Right kidney (tissue), 9 donors: ENCODE measurements at places on chromosomes 5 and 9.

DNA sequence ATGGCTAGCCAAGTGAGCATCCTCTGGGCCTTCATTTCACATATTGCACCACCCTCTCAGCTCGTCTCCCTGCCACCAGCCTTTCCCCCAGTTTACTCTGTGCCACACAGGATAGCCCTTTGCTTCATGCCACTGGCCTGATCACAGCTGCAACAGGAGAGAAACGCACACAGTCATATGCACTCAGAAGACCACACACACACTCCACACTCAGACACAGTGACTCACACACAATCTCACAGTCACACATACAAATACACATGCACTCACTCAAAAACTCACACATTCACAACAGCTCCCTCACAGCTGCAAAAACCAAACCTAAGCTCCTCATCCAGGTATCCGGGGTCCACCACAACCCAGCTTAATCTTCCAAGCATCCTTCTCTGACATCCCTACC, 38.7 kb downstream of the TTC39B start:
- no peak for DNase-seq

DNA sequence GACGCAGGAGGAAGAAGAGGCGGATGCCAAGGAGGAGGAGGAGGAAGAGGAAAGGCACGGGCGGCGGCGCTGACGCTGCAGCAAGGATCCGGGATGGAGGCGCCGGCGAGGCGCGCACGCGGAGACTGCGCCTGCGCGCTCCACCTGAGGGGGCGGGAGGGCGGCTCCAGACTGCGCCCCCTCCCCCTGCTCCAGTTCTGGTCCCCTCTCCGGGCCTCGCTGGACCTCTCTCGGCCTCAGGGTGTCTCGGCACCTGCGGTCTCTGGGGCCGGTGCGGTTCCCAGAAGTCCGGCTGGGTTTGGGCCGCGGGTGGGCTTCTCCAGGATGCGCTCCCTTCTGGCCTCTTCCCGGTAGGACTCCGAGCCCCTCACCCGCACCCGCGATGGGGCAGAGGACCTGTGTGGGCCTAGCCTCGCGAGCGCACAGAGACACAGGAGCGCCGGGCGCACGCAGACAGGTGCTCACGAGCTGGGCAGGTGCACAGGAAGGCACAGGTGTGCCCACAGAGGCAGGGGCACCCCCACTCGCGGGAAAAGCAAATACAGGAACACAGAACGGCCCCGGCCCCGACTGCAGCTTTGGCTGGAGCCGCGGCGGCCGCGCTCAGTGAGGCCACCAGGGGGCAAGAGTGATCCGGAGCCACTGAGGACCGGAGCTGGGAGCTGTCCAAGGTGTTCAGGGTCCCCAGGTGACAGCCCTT, at the start of gene NPDC1:
NPDC1 (minus strand) TSS at position 90 of the 700 bp plus-strand sequence. CDS start 188 bp downstream, outside the sequence.
- DNase-seq = peak; percentile 92

DNA sequence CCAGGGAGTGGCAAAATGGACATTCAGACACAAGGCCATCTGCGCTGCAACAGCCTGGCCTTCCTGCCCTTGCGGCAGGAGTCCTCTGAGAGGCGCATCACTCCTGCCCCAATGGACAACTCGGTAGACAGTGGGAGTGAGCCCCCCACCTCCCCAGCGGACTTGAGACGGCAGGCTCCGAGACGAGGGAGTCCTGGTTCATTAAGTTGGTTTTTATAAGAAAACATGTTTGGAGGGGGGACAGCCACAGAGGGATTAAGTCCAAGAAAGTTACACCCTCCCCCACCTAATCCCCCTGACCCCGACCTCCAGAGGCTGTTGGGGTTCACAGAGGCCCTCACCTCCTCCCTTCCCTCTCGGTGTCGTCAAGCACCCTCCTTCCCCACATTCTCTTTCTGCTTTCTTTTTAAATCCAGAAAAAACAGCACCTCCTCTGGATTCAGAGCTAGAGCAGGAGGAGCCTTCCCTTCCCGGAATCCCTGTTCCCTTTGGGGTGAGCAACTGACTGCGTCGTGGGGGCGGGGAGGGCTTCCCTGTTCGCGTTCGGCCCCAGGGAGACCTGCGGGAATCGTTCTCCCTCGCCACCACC, 1.8 kb upstream of the EGR1 start:
- DNase-seq = no peak

GRCh38 chr5:89904442-89904841, 505.1 kb downstream of the CETN3 start:
- no peak for DNase-seq

DNA sequence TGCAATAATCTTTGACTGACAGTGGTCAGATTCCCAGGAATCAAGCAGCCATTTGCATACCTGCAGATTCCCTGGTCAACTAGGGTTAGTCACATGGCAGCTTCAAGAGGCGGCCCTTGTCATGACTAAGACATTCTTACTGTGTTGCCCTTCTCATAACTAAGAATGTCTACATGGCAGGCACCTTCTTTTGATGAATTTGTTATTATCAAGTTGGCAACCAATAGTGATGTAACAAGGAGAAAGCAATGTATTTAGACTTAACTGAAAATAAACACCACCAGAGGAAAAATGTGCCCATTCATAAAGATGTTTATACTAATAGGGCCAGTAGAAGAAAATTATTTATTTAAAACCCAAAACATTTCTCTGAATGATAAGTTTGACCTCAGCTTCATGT, 215.6 kb downstream of the TLE1 start:
- DNase-seq = no peak

DNA sequence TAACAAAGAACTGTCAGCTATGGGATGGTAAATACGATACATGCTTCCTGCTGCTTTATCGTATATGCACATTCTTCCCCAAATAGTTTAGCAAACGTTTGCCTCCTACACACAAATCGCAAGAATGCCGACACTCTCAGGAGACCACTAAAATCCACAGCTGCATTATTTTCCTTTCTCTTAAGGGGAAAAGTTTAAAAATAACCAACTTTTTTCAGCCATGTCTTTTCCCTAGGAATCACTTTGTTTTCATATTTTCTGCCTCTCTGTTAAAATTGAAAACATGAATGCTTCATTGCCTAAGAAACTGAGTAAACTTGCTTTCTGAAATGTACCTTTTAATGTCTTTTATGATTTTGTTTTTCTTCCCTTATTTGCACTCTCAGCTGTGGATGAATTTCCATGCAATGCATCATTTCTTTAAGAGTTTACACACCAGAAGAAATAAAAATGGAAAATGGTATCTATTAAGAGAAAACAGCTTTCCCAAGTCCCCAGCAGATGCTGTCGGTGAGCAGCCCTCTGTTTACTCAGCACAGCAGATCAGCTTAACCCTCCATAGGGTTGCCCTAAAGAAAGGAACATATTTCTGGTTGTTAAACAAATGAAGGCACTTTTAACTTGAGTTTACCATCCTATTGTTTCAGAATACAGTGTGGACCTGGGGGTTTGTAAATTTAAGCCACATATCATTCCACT, 66.2 kb downstream of the IZUMO3 start:
- peak; percentile 19 for DNase-seq

DNA sequence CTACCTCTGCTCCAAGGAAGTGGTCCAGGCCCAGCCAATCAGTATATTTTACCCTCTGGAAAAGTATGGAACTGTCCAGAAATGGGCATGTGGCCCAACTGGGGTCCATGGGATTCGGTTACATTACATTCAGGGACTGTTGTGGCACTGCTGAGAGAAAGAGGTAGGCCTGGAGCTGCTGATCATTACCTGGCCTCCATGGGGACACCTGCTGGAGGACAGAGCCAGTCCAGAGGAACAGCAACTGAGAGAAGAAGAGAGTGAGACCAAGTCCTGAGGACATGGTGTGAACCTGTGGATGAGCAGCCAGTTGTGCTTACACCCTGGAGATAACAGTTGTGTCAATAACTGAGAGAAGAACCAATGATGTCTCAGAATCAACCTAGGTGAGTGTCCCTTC, 48.2 kb downstream of the HMHB1 start:
- no peak for DNase-seq

DNA sequence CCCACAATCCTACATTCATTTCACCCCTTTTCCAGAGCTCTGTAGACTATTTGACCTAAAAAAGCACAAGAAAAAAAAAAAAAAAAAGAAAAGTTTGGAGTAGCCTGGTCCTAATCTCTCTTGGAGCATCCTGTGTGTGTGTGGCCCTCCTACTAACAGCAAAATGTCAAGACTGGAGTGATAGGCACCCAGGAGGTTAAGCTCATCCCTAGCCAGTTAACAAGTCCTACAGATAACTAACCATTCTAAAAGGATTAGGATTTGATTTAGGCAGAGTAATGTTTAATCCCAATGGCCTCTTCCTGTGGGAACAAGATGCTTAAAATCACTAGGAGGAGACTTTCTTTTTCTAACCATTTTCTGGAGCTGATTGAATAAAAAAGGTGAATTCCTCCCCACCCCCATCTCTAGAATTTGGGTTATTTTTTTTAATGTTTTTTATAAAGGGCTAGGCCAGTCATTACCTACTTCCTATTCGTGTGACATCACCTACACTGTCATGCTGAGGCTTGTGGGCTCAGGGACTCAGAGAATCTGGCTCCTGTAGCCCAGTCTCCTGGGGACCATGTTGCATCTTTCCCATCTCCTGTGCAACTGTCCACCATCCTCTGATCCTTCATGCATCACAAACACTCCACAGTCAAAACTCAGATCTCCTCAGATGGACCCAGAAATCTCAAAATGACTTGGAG, 43.2 kb upstream of the NR3C1 start:
- no peak for DNase-seq

DNA sequence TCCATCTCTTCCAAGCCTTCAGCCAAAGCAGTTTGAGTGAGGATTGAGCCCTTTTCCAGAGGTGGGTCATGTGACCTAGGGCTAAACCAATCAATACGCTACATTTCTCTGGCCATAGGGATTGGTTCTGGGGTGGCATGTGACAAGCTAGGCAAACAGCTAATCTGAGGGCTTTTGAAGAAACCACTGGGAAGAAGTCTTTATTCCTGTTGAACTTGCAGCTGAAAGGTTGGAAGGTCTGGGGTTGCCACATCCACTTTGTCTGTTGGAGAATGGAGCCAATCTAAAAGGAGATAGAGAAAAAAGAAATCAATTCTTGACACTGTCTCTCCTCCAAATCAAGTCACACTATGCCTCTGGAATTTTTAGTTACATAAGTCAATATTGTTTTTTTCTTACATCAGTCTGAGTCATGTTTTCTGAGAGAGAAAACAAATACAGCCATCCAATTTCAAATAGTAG, 637.8 kb upstream of the WWC1 start:
- no peak for DNase-seq

- DNase-seq = no peak
Observed at GRCh38 chr5:115524199-115524847, 20.3 kb downstream of the FEM1C start.

DNA sequence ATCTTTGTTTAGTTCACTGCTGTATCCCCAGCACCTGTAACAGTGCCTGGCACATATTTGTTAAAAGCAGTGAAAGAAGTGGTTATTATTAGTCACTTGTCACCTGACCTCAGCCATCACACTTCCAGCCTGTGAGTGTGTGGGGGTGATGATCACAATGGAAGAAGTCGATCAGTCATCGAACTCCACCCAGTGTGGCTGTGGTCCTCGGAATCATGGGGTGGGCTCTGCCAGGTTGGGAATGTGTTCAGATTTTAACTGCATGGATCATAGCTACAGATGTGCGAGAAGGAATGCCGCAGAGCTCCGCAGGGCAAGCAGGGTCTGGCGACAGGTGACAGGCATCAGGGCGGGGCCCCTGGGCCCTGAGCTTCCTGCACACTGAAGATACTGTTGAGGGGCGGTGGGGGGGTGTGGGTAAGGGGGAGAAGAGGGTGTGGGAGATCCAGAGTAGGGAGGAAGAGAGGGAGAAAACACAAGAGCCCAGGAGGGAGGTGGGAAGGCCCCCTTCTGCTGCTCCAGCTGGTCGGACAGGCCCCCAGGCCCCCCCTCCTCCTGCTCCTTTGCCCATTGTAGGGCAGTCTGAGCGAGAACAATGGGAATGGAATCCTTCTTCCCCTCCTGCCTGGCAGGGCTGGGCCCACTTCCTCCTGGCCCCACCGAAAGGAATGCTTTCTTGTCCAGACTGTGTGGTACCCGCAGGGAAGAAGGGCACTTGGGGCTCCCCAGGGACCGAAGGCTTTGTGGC, 89.6 kb downstream of the SPRY4 start:
- no peak for DNase-seq

GRCh38 chr9:108078811-108079210, 589.2 kb upstream of the KLF4 start:
- DNase-seq = no peak

DNA sequence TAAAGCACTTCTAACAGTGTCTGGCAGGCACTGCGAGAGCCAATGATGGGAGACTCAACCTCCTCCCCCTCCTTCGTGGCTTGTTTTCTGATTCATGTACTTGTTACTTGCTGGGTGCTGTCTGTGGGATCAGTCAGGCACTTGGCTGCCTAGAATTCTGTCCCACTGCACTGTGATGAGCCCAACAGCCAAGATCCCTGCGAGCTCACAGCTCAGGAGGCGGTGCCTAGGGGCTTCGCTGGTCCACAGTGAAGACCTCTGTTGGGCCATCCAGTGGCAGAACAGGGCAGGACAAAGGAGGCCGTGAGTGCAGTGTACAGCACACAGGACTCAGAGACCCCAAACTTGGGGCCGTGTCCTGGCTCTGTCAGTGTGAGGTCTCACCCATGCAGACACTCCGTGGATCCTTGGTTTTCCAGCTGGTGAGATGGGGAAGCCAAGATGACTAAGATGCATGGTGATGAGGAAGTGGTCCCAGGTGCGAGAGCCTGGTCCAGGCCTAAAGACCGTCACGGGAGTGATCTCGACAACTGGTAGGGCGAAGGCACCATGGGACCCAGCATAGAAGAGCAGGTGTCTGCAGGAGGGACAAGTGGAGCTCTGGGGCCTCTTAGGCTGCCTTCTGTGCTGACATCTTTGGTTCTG, 19.5 kb downstream of the MYMK start:
- DNase-seq = peak; percentile 0

- no peak for DNase-seq
Observed at GRCh38 chr5:123940416-123940815, 428.4 kb downstream of the CSNK1G3 start.

DNA sequence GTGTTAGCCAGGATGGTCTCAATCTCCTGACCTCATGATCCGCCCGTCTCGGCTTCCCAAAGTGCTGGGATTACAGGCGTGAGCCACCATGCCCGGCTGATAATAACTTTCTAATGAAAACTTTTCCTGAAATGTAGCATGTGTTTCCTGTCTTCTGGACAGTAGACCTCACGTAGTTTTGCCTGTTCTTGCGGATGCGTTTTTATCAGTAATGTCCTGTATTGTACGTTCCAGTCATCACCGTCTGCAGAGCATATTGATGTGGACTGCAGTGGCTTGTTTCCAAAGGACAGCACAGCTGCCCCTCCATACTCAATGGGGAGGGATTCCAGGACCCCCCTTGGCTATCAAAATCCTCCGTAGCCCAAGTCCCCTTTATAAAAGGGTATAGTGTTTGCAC, 12.8 kb downstream of the EXOC3 start:
- DNase-seq = no peak

DNA sequence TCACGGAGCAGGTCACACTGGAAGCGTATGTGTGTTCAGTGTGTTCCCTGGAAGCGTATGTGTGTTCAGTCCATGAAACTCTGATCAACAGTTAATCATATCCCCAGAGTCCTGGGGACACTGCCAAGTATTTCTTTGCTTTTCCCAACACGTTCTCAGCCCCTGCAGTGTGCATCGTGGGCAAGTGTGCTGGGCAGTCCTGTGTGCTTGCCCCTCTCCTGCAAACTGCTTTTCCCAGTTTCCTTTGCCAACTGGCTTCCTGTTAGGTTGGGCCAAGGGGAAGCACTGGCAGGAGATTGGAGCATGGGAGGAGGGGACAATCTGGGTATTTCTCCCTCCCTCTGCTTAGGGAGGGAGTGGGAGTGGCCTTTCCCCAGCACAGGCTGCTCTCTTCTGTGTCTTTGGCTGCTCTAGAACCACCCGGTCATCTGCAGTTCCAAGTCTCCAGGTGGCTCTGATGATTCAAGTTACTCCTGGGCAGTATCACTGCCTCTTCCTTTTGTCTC, 36.8 kb upstream of the NEK6 start:
- no peak for DNase-seq

GRCh38 chr9:136741883-136742571, 713 bp downstream of the LCN10 start:
- peak; percentile 53 for DNase-seq
